GM13977 (cell line): ENCODE measurements at places on chromosomes 3 and 15.

DNA sequence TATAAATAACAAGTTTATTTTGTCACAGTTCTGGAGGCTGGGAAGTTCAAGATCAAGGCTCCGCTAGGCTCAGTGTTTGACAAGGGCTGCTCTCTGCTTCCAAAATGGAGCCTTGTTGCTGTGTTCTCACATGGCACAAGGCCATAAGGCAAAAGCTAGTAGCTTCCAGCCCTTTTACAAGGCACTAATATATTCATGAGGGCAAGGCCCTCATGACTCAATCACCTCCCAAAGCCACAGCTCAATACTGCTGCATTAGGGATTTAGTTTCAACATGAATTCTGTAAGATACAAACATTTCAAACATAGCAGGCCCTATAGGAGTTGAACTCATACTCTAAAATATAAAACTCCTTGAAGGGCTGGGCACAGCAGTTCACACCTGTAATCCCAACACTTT is 30.2 kb downstream of the ZBTB11 start:
- DNase-seq = no peak

- DNase-seq = no peak
Observed at GRCh38 chr3:142850395-142851023, 38.4 kb downstream of the PCOLCE2 start.

DNA sequence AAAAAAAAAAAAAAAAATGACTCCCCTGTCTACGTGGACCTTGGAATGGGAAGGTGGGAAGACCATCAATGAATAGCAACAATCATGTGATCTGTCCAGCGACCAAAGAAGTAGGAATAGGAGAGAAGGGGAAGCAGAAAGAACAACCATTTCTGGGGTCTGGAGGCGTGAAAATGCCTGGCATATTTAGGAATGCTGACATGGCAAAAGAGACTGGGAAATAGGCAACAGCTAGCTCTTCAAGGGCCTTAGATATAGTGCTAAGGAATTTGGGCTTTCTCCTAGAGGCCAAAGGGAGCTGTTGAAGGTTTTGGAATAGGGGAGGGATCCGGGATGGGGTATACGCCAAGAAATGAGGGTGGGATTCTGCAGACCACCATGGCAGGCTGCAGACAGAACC is 5.9 kb downstream of the SLC22A13 start:
- no peak for DNase-seq

DNA sequence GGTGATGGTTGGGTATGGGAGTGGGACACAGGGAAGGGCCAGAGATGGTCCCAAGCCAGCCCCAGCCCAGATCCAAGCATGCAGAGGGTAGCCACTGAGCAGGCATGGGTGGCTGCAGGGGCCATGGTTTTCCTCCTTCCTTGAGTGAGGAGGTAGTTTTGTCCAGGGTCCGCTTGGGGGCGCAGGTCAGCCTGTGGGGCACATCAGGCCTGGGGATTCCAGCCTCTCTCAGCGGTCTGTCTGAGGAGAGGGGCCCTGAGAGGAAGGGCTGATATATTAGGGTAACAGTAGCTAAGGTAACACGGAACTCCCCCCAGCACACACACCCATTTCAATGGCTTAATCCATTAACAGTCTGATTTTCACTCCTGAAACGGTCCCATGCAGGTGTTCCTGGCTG is 22.7 kb upstream of the LCTL start:
- DNase-seq = no peak

GRCh38 chr3:153138276-153139210 is 23.5 kb upstream of the RAP2B start:
- peak; percentile 40 for DNase-seq

- no peak for DNase-seq
Observed at GRCh38 chr15:52858782-52859176, 68.6 kb upstream of the ONECUT1 start.

GRCh38 chr15:57091636-57092035 is 173.2 kb downstream of the TCF12 start:
- no peak for DNase-seq

DNA sequence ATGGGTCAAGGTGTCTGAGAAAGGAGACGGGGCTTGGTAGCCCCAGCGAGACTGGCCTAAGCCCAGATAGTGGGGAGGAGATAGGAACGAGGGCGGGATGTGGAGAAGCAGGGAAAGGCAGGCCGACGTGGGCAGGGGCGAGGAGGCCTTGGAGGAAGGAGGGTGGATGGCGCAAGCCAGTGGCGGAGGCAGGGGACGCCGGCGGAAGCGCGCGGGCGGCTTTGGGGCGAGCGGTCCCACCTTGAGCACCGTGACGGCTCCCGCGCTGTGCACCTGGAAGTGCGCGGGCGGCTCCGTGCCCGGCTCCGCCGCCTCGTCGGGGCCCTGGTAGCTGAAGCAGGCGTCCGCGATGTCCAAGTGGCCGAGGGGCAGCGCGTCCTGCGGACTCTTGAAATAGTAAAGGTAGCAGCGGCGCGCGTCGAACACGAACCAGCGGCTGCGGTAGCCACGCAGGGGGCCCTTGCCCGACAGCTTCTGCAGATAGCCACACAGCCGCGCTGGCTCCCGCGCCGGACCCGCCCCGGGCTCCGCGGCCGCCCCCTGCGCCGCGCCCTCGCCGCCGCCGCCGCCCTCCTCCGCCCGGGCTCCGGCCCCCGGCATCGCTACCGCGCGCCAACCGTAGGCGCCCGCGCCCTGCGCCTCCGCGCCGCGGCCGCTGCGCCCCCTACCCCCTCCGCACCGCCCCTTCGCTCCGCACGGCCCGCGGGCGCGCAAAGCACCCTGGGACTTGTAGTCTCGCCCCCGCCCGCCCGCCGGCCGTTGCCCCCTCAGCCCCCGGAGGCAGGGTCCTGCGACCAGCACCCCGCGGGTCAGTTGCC is at the start of gene TBC1D2B:
Gene TBC1D2B (minus strand): TSS at position 659 of the 818 bp plus-strand sequence. CDS start 59 bp downstream, at position 600.
- DNase-seq = peak; percentile 84

DNA sequence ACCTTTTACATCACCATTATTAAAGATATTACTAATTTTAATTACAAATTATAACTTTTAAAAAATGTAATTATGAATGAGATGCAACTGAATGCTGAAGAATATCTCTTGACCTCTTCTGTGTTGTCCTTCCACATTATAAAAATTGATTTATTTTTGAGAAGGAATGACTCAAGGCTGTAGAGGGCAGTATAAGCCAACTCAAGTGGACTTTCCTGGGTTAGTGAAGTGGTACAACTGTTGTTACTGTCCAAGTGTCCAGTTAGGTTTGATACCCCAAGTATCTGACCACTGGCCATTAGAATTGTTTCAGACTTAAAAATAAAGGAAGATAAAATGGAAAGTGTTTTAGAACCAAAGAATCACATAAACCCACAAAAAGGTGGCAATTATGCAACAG is 51.9 kb downstream of the BBX start:
- peak; percentile 39 for DNase-seq

DNA sequence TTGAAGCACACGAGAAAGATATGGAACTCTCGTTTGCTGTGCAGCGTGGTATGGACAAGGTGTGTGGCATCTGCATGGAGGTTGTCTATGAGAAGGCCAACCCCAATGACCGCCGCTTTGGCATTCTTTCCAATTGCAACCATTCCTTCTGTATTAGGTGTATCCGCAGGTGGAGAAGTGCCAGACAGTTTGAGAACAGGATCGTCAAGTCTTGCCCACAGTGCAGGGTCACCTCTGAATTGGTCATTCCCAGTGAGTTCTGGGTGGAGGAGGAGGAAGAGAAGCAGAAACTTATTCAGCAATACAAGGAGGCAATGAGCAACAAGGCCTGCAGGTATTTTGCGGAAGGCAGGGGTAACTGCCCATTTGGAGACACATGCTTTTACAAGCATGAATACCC is 1.2 kb downstream of the MKRN3 start:
- no peak for DNase-seq

DNA sequence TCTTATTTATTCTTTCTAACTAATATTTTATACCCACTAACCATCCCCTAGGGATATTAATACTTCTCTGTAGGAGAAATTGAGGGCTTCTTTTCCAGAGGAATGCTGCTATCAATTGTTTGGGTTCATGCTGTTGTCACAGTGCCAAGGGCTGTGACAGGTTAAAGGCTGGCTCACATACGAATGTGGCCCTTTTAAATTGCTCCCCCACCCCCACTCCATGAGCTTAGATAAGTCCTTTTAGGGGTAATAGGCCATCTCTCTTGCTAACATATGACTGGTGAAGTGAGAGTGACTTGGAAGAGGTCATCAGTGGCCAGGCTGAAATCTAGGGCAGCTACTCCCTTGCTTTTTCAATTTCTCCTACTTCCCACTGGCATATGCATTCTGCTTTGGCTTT is 121.9 kb upstream of the DPH6 start:
- DNase-seq = no peak

DNA sequence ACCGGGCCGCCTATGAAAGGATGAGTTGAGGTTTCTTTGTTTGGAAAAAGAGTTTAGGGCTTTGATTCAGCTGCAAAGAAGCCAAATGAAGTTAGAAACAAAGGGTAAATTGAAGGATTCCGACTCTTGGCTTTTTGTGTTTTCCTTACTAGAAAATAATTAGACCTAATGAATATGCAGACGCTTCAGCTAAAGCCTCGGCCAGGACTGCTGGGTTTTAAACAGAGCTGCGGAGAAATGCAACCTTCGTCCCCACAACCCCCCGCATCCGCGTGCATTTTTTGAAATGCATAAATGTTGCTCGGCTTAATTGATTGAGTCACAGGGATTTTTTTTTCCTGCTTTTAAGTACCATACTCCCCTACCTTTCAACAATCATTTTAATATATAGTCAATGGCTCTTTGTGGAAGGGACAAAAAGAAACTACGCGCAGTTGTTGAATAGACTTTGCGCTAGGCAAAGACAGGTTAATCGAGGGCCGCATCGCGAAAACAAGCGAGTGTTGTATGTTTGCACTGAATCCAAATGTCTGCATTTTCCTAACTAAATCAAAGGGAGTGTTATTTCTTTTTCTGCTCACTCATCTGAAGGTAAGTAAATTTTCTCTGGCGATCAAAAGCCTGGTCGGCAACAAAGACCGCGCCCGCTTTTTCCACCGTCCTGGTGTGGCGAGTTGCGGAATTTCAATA is 1.3 kb upstream of the ZIC4 start:
- DNase-seq = no peak

- DNase-seq = no peak
Observed at GRCh38 chr15:59406446-59406845, 31.5 kb upstream of the FAM81A start.

DNA sequence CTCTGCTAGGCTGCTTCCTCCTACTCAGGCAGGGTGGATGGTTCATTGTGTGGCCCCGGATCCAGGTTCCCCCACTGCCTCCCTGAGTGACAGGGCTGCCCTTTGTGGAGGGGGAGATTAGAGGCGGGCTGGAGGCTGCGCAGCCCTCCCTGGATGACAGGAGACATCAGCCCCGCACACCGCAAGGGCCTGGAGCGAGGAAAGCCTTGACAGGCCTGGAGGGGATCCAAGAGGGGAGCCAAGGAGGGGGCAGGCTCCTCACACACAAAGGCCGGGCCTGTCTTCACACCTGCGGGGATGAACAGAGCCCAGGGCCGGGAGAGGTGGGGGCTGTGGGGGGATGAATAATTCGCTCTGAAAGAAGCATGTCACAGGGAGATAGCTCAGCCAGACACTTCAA is 72.9 kb downstream of the RPN1 start:
- no peak for DNase-seq

DNA sequence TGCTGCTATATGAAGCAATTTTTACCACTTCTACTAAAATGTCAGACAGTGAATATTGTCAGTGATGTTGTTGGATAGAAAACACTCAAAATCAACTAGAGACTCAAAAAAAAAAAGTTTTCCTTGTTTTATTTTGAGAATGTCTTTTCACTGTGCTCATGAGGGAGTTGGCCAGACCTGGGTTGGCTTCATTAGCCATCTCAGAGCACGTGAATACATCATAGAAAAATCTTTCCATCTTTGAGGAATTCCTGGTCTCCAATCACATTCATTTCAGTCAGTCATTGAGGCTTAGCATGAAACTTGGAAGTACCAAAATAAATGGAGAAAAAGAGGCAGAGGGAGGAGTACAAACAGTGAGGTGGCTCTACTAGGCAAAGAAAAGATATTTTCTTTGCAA is 57.6 kb upstream of the CMSS1 start:
- no peak for DNase-seq

- no peak for DNase-seq
Observed at GRCh38 chr3:184341925-184342324, 4.5 kb downstream of the FAM131A start.

GRCh38 chr3:78868570-78868969 is 899.2 kb downstream of the ROBO1 start:
- DNase-seq = no peak

DNA sequence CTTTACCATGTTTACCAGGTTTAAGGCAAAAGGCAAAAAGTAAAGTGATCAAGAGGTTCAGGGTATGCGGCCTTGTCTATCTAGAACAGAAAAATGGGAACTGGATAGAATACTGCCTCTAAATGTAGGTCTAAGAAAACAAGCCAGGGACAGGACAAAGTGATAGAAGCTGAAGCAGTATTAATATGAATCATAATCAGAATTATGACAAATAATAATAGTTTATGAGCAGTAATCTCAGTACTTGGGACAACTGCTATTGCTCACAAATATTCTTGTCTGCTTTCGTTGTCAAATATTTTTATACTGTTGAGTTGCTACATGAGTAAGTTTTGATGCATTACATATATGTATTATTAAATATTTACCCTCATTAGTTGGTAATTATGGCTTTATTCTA is 356.9 kb upstream of the RBMS3 start:
- DNase-seq = no peak

DNA sequence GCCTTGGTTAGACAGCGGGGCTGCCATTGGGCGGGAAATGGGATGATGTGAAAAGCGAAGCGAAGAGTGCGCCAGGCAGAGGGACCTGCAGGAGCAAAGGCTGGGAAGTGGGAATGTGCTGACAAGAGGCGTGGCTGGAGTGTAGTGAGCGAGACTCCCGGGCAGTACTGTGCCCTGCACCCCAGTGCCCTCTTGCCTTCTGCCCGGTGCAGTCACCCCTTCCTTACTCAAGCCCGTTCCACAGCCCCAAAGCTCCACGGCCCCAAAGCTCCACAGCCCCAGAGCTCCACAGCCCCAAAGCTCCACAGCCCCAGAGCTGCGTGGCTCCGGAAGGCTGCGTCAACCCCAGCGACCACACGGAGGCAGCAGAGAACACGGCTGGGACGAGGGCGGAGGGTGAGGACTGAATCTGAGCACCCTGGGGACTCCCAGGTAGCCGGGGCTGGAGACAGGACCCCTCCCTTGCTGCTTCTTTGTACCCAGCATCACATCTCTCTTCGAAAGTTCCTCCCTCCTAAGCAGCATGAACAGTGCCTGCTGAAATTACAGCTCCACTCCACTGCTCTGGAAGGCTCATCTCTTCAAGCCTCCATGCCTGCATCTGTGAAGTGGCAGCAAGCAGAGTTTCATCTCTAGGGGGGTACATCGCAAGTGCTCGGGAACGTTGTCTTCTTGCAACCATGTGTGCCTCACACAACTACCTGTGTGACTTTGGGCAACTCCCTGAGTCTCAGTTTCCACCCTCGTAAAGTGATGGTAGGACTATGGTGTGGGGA is 108.9 kb downstream of the FBLN2 start:
- peak; percentile 91 for DNase-seq

DNA sequence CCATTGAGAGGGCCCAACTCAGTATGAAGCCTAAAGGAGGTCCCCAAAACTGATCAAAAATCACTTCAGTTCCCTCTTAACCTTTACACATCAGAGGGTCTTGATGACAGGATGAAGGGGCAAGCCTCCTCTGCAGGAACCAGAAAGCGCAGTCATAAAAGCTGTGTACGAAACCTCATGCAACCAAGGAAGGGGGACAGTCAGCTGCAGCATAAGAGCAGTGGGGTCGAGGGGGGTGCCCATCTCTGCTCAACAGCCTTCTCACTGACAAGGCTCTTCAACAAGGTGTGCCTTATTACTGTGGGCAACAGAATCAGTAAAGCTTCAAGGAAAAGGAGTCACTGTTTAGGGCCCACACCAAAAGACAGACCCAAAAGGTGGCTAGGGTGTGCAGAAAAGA is 3.9 kb downstream of the POC1A start:
- no peak for DNase-seq
